NCI-H774 (cell line): ENCODE measurements at places on chromosomes 5 and 9.

GRCh38 chr9:6818292-6818922 lies 60.6 kb downstream of the KDM4C start:
- DNase-seq = no peak

DNA sequence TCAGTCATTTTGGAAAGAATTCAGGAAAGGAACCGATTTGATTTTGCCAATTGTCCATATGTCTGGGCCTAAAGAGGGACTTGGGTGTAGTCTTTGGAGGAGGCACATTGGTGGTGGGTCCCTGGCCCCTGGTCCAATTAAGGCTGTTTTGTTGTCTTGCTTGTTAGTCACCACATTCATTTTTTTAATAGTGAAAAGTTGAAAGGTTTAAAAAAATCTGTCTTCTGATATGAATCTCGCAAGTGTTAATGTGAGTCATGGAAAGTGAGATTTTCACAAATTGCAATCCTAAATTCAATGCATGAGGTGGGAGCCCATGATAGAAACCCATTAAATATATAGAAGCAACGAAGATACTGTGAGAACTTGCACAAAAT lies 165.9 kb upstream of the OTULINL start:
- no peak for DNase-seq

DNA sequence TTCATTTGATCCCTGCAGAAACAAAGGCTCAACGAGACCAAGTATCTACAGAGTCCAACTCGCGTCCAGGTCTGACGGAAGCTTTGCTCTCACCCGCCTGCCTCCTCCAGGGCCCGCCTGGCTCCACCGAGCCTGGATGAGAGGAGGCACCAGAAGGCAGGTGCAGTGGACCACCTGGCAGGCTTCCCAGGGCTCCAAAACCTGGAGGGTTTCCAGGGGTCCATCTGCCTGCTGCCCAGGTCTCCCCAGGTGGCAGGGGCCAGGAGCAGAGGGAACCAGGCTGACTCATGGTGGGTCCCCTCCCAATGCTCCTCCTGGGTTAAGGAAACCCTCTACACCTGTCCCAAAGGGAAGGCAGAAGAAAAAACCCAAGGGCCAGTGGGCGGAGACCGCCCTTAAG lies 59.5 kb downstream of the VAV2 start:
- DNase-seq = peak; percentile 60

DNA sequence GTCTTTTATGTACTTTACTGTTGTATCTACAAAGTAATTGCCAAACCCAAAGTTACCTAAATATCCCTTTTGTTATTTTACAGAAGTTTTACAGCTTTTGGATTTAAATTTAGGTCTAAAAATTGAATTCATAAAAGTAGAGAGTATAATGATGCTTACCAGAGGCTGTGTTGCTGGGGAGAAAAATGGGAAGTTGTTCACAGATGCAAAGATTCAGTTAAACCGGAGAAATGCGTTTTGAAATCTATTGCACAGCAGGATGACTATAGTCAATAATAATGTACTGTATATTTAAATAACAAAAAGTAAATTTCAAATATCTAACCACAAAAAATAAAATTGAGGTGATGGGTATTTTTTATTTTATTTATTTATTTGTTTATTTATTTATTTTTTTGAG lies 2.6 kb upstream of the ANKRD18A start:
- DNase-seq = no peak

DNA sequence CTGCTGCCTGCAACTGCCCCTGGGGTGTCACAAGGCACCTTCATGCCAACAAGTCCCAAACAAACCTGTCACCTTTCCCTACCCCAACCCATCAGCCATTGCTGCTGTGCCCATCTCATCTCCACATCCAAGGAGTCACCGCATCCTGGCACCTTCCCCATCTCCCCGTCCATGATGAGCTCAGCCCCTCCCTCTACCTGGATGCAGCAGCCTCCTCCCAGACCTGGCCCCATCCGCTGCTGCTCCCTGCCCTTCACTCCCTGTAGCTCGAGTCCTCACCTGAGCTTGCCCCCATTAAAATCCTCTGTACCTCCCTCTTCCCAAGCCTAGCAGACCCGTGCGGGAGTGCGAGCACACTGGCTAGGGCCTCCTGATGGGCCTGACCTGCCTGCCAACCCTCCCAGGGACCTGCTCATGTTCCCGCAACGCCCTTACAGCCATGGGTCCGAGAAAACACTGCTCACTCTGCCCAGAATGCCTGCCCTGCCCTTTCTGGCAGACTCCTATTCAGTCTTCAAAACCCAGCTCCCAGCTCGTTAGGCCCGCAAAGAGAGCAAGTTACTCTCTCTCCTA lies 110.6 kb downstream of the ADAMTS2 start:
- no peak for DNase-seq

DNA sequence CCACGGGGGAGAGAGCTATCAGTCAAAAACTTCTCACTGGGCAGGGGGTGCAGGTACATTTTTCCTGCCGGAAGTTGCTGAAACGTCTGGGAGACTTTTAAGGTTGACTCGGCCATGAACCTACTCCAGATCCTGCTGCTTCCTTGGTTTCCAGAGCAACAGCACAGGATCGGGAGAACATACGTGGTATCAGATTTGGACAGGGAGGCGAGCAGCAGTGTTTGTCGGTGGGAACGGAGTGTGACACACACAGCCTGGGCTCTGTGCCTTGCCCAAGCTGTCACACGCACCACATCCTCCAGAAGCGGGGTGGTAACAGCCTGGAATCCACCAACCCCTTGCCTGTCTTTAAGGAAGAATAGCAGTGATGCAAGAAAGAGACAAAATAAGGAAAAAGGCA lies 276.5 kb downstream of the SLIT3 start:
- no peak for DNase-seq

DNA sequence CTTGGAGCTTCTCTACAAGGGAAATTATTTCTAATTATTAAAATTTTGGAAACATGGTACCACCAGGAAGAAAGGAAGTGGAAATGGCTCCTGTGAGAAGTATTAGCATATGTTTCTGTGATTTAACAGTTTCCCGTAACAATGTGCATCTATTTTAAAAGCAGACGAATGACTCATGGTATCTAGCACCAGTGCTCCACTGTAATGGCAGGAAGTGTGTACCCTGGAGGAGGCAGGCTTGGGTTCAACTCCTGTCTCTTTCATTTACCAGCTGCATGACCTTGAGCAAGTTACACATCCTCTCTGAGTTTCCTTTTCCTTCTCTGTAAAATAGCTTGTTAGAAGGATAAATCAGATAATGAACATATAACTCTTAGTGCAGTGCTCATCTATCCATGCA lies 41.0 kb upstream of the ANGPTL2 start:
- no peak for DNase-seq

- no peak for DNase-seq
Observed at GRCh38 chr9:76620996-76621395, 143.2 kb upstream of the PCA3 start.

GRCh38 chr5:8363138-8363537 lies 494.2 kb downstream of the MTRR start:
- DNase-seq = no peak

DNA sequence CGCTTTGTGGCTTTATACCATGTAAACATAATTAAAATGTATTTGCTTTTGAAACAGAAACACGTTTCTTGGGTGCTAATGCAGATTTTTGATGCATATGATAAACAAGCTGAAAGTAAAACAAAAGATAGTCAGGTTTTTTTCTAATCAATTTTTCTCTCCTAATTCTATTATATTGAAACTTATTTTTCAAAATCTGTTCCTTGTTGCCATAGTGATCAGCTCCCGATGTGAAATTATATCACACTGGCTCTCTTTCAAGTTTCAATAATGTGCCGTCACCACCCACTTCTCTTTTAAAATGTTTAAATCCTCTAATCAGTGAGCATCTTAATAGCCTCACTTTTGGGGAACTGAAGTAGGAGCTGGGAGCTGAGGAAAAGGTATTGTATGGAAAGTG lies 36.4 kb upstream of the DAPK1 start:
- no peak for DNase-seq

DNA sequence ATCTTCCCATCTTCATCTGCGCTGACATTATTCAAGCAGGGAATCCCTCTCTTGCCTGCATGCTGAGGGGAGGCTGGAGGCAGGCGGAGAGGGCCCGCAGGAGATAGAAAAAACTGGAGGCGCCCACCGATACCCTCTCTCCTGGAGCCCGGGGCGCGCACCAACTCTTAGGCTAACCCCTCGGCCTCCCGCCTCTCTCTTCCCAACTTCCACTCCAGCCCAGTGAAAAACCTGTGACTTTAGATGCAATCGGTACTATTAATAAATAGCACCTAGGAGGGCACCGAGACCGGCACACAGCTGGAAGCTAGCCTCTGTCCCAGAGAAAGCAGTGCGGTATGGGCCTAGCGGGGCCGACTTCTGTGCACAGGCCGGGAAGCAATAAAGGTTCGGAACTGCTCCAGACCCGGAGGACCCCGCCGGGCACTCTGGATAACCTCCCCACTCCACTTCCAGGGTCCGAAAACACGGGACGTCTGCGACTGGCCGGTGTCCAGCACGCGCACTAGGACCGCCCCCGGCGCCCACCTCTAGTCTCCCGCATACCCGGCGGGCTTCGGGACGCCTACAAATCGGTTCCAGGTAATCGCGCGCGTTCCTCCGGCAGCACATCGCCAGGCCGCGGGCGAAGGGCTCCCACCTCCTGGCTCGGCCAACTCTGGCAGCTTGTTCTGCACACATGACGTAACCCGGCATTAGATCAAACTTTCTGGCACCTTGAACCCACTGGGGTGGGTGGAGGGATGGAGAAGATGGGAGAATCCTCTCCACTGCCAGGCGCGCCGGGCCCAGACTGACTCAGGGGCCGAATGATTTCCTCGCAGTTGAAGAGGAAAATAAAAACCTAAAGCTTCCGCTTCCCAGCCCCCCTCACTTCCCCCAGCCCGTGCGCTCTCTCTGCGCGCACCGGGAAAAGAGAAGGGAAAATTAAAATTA lies 1.4 kb downstream of the EFNA5 start:
- peak; percentile 25 for DNase-seq

GRCh38 chr5:127863610-127864395 lies 160.6 kb downstream of the CCDC192 start:
- DNase-seq = no peak

GRCh38 chr5:168879929-168880328 lies 300.8 kb upstream of the PANK3 start:
- no peak for DNase-seq

GRCh38 chr5:102975045-102975444 lies 144.9 kb downstream of the GIN1 start:
- no peak for DNase-seq

DNA sequence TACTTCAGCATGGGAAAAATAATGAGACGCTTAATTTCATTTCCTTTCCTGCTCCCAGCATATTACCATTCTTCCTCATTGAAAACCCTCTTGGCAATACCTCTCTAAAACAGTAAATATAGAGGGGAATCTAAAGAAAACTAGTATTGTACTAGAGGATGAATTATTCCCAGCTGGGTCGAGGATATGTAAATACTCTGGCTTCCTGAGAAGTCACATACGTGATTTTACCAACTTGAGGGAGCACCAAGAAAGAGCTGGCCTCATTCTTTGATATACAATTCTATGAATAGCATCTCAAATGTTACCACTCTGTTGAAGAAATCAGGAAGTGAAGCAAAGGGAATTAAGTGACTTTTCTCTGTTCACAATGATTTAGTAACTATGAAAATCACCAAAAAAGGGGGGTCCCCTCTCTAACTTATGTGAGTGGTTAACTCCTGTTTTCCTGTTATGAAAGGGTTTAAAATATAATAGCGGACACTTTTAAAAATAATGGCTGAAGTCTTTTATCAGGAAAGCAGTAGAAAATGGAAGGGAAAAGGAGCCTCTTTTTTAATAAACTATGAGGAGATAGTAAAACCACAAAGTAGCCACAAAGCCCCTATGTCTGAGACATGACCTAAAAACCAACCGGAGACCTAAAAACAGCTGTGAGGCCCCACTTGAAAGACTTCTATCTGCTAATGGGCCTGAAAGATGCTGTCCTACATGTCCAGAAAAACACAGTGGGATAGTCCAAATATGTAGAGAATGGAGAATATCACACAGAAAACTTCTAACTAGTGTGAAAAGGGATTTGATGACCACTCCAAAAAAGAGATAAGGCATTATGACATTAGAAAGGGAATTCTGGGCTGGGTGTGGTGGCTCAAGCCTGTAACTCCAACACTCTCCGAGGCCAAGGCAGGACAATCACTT lies 42.6 kb downstream of the LPAR1 start:
- DNase-seq = no peak

DNA sequence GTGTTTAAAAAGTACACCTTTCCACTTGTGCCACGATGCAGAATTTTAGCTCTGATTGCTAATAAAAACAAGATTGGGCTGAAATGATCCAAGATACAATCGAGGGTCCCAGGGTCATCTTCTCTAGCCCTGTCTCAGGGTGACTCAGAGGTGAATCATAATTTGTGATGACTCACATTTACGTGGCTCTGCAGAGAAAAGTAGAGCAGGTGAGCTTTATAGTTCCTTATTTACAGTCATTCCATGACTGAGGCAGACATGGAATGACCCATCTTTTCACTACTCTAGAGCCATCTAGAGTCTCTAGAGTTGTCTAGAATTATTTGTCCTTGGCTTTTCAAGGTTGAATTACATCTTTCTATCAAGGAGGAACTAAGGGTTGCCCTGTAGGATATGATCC lies 155.2 kb downstream of the GAS1 start:
- DNase-seq = no peak

DNA sequence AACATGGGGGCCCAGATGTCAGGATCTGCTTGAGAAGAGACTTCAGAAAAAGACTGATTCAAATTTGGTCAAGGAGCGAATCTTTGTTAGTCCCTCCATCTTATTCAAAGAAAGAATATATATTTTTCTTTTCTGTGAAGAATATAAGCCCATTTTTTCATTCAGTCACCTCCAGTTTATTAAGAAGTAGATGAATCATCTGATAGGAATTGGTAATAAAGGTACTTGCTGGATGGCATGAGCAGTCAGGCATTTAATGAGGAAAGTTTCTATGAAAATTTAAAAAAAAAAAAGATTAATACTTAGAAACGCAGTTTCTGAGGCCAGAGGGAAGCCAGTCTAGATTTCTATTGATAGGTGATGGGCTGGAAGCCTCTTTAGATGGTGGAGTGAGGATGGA lies 373.1 kb upstream of the SMC2 start:
- DNase-seq = no peak

DNA sequence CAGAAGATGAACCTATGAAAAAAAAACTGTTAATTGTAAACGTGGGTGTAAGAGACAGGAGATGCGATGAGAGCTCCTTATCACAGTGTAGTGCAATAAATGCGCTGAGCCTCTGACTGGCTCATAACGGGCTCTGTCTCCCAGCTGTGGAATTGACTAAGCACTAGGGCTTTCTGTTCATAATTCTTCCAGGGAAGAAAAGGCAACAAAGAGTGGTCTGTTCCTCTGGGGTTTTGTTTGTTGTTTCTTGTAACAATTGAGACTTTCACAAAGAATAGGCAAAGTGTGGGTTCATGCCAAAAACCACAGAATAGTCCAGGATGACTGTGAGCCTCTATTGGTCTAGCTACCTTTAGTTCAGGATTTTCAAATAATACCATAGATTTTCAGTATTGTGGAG lies 39.4 kb downstream of the UBE2QL1 start:
- no peak for DNase-seq

DNA sequence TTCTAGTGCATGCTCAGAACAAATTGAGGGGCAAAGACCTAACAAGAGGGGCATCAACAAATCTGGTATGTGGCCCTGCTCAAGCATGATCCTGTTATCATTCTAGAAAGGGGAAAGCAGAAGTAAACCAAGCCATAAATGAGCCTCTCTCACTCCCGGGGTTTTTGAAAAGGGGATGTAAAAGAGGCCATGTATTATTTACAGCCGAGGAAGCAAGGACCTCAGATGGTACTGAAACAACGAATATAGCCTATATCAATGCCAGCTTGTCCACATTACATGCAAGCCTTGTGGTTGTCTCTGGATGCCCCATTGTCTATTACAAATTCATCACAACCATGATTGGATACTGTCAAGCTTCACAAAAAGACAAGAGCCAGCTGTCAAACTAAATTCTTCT lies 211.3 kb downstream of the DCP2 start:
- DNase-seq = no peak

- DNase-seq = no peak
Observed at GRCh38 chr5:84272771-84273516, 111.7 kb downstream of the EDIL3 start.
